NCI-H2029 treated with DMSO at 0.1 percent for 48 hours (cell line): ENCODE measurements at places on chromosomes 7 and 10.
A peak's percentile ranks its signal among the peaks of the same experiment; 100 is the strongest.

GRCh38 chr7:76346097-76346496, 12.7 kb downstream of the YWHAG start:
- DNase-seq = no peak

GRCh38 chr10:46028584-46029460, 1.6 kb downstream of the NCOA4 start:
- DNase-seq = peak; percentile 2

DNA sequence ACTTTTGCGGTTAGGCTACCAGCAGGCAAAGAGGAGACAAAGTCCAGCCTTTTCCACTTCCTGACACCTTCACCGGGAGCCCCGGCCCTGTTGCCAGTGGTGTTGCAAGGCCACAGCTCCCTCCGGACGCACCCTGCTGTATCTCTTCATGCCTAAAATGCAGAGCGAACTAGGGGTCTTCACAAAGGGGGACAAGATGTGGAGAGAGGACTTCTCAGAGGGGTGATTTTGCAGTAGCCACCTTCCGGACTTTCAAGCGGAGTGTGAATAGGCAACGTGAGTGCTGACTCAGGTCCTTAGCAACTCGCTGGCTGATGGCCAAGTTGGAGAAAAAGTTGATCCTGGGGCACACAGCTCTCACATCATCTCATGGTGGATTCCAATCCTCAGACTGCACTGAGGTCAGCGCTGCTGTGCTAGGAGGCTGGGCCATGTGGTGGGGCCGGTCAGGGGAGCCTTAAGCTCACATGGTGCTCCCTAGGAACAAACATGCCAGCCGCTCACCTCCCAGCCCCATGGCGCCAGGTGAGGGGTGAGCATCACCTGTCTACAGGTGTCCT, 166.3 kb downstream of the LCOR start:
- DNase-seq = no peak

- DNase-seq = no peak
Measured at GRCh38 chr10:126171555-126171954, 216.7 kb downstream of the ADAM12 start.

DNA sequence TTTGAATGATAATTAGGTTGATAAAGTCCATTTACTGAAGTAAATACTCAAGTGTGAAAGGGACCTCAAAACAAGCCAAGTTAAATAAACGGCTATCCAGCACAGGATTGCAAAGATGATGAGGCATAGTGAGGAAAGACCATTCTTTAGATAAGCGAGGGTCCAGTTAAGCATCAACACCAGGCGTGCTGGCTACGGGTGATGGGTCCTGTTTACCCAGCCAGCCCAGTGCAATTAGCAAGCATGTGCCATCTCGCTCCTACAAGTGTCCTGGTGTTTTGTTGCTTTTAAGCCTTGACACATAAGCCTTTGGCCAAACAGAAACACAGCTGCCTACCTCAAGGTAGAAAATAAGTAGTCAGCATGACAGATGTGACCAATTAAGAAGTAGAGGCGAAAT, 7.1 kb downstream of the NEBL start:
- no peak for DNase-seq

DNA sequence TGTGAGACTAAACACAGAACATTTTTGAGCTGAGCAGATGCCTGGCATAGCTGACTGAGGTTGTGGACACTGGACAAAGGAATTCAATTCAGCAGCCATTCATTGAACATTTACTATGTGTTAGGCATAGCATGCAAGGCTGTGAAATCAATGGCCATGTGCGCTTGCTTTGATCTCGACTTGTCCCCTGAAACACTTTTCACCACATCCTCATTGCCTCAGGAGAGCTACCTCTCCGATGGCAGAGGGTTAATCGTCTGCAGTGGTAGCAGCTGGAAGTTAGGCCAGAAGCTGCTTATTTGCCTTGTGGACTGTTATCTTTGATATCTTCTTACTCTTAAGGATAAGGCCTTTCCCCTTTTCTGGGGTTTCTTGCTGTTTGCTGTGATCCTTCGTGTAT, 297.8 kb downstream of the AUTS2 start:
- no peak for DNase-seq

- no peak for DNase-seq
Measured at GRCh38 chr7:26842897-26843296, 21.5 kb downstream of the SKAP2 start.

- no peak for DNase-seq
Measured at GRCh38 chr7:95375591-95376257, 20.5 kb downstream of the PON3 start.

GRCh38 chr10:47159361-47160260, 140.4 kb upstream of the GDF10 start:
- DNase-seq = no peak

DNA sequence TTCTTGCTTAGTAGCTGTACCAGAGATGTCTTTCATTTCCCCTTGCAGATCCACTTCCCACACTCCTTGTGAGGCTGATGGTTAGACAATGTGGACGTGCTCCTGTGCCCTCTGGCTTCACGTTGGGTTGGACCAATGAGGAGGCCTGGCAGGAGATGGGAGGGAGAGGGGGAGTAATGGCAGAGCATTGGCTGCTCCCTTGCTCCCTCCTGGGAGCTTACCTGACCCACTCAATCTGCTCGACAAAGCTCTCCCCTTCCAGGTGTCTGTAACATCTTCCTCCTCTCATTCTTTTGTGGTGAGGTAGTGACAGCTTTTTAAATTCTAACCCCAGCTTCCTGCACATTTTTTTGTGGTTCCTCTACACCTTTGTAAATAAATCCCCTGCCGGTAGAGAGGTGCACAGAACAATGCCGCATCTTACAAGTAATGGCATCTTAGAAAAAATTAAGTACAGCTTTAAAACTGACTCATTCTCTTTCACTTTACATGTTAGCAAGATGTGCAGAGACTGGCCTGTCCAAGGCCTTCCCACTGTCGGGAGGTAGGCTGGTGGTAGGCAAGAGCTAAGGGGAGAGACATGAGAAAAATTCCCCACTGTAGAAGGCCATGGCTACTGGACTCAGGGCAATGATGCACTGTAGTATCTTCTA, 134.3 kb downstream of the HTR7 start:
- DNase-seq = no peak

- DNase-seq = no peak
Measured at GRCh38 chr7:103065667-103066066, 8.9 kb downstream of the FBXL13 start.

DNA sequence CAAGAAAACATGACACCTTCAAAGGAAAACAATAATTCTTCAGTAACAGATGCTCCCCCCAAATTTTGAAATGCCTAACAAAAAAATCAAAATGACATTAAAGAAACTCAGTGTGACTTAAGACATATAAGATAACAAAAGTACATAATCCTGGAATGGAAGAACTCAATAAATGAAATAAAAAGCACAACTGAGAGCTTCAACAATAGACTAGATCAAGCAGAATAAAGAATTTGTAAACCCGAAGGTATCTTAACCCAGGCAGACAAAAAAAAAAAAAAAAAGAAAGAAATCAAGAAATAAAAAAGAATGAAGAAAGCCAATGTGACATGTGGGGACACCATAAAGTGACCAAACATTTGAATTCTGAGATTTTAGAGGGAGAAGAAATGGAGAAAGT, 27.7 kb upstream of the LRRD1 start:
- no peak for DNase-seq

DNA sequence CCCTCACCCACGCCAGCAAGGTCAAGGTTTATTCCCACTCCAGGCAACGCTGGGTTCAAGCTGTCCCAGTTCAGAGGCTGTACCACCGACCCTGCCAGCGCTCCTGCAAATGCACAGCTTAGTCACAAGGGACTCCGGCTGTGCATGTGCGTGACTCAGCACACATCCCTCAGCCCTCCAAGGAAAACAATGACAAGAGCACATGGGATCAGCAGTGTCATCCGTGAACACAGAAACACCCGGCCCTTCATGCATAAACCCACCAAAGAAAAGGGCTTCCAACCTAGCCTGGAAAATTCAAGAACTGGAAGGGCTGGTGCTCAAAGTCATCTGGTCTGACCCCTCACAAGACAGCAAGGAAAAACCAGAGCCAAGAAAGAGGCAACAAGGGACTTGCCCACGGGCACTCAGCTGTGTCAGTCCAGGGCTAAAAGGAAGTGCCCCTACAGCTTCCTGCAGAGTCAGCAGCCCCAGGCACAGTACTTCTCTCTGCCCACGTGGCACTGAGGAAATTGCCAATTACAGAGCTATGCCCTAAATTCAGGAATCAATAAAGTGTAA, 106.1 kb downstream of the KCNMA1 start:
- DNase-seq = no peak

GRCh38 chr10:130686689-130687300, 550.6 kb downstream of the GLRX3 start:
- DNase-seq = peak; percentile 19

GRCh38 chr7:114940220-114940619, 18.3 kb downstream of the MDFIC start:
- DNase-seq = no peak
